ENCODE measurements at places on chromosomes 2 and 18.

DNA sequence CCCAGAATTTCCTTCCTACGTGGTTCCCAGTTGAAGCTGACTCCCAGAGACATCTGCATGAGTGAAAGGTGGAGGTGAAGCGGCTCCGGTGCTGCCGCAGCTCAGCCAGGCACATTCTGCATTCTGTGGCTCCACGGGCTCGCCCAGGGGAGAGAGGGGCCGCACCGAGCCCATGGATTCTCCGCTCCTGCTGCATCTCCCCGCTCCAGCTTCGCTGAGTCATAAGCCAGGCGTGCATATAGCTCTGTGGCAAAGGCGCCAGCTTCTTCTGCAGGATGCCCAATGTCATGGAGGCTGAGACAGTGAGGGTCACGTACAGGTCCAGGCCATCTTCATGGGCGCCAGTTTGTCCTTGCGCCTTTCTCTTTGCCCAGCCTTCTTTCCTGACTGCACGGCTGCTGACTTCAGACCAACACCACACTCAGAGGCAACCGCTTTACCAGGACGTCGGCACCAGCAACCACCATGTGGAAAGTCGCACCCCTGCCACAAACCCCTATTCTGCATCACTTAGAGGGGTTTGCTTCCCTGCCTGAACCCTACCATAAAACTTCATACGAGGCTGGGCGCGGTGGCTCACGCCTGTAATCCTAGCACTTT is 215.7 kb downstream of the MGAT5 start:
- no peak for DNase-seq

GRCh38 chr2:165197346-165197745 is 6.5 kb downstream of the SCN3A start:
- DNase-seq = no peak

DNA sequence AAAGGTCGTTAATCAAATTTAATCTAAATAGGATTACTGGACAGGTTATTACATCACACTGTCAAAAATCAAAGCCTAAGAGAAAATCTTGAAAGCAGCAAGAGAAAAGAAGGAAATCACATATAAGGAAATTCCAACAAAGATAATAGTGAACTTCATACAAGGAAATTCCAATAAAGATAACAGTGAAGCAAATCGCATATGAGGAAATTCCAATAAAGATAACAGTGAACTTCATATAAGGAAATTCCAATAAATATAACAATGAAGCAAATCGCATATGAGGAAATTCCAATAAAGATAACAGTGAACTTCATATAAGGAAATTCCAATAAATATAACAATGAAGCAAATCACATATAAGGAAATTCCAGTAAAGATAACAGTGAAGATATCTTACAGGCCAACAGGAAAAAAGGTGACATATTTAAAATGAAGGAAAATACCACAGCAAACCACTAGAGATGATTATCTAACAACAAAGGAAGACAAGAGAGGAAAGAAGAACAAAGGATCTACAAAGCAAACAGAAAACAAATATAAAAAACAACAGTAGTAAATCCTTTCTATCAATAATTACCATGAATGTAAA is 787.7 kb downstream of the CCDC85A start:
- no peak for DNase-seq

DNA sequence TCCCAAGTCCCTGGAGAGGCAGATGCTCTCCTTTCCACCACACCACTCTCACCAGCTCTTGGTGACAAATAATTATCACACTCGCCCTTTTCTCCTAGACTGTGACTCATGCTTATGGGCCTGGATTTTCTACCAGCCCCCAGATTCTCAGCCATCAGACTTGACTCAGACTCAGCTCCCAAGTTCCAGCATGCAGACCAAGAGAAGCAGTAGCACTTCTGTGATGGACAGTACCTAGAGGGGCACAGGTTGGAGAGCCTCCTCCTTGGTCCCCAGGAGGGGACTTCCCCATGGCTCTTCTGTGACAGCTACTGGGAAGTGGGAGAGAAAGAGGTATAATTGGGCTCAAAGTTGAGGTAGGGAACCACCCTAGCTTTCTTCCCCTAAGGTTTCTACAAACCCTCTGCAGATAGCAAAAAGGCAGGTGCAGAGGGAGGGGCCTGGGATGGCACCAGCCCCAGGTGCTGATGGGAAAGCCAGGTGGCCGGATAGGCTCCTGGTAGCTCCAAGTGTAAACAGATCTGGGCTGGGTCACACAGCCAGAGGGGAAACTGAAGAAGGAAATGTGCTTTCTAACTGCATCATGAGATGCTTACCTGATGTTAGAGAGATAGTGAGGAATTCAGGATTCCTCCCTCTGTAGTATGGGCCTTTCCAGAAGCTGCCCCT is 4.1 kb downstream of the TCF23 start:
- DNase-seq = no peak

- no peak for DNase-seq
Measured at GRCh38 chr2:104888489-104889258, 34.8 kb downstream of the POU3F3 start.

DNA sequence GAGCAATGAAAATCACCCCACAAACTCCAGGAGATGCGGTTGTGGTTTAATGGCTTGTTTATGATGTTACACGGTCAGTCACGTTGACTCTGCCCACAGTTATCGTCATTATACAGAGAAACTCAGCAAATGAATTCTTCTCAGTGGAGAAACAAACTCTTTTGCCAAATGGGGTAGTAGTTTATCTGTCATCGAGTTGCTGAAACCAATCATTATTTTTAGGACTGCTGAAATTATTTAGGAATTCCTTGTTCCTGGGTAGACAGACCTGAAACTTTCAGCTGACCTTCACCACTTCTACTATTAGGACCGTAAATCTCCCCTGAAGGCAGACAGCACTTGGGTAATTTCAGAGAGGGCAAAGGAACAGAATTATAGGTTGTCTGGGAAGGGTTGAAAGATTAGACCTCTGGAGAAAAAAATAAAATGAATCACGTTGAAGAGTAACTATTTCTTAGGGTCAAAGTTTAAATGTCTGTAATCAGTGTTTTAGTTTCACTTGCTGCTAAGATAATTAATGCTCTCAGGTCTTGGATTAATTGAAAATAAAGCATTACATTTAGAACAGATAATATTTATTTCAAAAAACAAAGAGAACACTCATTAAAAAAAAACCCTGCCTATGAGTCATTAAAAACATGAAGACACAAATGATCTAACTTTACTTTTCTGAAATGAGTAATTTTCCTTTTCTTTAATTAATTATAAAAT is 52.1 kb upstream of the LYPD6 start:
- DNase-seq = no peak

GRCh38 chr18:56770097-56770496 is 118.9 kb downstream of the WDR7 start:
- DNase-seq = no peak

GRCh38 chr2:59174536-59175243 is 933.6 kb upstream of the FANCL start:
- no peak for DNase-seq

Data from activated T-cell treated with anti-CD3 and anti-CD28 coated beads for 4 hours (primary cell).